CD4-positive, alpha-beta memory T cell (primary cell): ENCODE measurements at places on chromosomes 16 and 17. TPM values are rescaled to one million over a fixed set of nuclear protein-coding genes. Genes with fewer than 3 reads are reported as not detected.

- peaks cover 34% of the 10 kb centered on the region for H3K36me3 ChIP-seq
- H3K4me1 ChIP-seq, result no peaks in the 10 kb centered on the region
- H3K27me3 ChIP-seq, result no peaks in the 10 kb centered on the region
- H3K4me3 ChIP-seq, result no peak overlapping the region
- no peak overlapping the region for H3K27ac ChIP-seq
Measured at GRCh38 chr16:2939968-2940367, 24.1 kb upstream of the KREMEN2 start.

GRCh38 chr17:73628642-73629552 lies 15.3 kb downstream of the SDK2 start:
- no peak for DNase-seq
- no peaks in the 10 kb centered on the region for H3K27me3 ChIP-seq
- H3K4me1 ChIP-seq, result no peaks in the 10 kb centered on the region
- no peak overlapping the region for H3K27ac ChIP-seq

The ATP2C2 gene
- total RNA-seq, result not detected

The KRT24 gene
- not detected for total RNA-seq

The ALOX15B gene
- not detected for total RNA-seq

The TM4SF5 gene
- not detected for total RNA-seq

DNA sequence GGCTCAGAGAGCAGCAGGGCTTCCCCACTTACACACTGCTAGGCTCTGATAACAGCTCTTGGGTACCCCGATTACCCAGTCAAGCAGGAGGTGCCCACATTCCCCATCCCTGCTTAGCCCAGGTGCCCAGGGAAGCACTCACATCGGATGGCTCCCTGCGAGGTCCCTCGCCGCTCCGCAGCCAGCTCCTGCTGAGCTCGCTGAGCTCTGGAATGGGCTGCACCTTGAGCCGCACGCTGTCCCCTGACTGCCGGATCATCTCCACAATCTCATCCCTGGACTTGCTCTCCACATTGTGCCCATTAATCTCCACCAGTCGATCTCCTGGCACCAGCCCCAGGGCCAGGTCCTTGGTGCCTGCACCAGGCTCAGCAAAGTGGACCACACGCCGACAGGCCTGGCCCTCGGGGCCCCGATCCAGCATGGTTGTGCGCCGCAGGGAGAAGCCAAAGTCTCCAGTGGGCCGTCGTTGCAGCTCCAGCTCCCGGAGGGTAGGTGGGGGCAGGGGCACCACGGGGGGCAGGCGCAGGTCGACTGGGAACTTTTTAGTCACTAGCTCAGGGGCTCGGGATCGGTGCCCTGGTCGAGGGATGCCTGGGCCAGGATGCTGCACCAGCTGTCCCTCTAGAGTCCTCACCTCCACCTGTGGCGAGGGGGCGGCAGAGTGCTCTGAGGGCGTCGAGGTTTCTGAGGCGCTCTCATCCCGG lies 14.2 kb downstream of the MYO18A start:
- H3K36me3 ChIP-seq, result no peaks in the 10 kb centered on the region
- H3K4me1 ChIP-seq, result no peaks in the 10 kb centered on the region
- no peak overlapping the region for H3K4me3 ChIP-seq
- H3K27me3 ChIP-seq, result no peaks in the 10 kb centered on the region

GRCh38 chr16:73092236-73092781 lies 44.4 kb upstream of the ZFHX3 start:
- no peaks in the 10 kb centered on the region for H3K4me1 ChIP-seq
- H3K27ac ChIP-seq, result no peak overlapping the region
- no peak for DNase-seq
- H3K36me3 ChIP-seq, result no peaks in the 10 kb centered on the region

The FBXW10 gene
- not detected for total RNA-seq

DNA sequence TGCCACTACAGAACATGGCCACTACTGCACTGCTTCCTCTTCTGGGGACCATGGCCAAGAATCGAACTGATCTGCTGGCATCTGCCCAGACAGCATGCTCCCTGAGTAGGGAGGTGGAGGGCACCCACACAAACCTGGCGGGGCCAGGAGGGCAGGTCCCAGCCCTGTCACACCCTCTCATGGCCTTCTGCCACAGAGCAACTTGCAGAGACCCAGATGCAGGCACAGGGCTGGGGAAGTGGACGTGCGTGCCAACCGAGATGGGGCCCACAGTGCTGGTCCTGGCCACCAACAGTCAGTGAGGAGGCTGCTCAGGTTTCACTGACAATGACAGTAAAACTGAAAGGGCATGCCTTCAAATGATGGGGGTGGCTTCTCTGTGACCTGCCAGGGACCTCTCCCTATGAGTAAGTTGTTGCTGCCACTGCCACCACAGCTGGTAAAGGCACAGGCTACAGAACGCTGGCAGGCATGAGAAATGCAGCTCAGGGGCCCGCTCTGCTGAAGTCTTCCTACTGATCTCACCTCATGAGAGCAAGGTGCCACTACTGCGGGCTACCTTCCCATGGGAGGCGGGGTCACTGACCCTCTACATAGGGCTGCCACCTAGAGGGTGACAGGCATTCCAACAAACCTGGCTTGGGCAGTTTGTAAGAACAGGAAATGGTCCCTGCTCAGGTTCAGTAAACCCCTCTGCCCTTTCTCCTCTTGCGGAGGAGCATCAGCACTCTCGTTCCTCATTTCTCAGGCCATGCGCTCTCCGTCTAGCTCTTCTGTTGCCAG lies 15.5 kb downstream of the HIC1 start:
- no peak overlapping the region for H3K27ac ChIP-seq
- H3K36me3 ChIP-seq, result peaks cover 13% of the 10 kb centered on the region
- H3K4me3 ChIP-seq, result no peak overlapping the region
- no peak for DNase-seq
- H3K4me1 ChIP-seq, result peaks cover 21% of the 10 kb centered on the region
- no peaks in the 10 kb centered on the region for H3K27me3 ChIP-seq

The MBTD1 gene
- 30.0 TPM for total RNA-seq

- H3K27ac ChIP-seq, result no peak overlapping the region
- H3K4me3 ChIP-seq, result no peak overlapping the region
- no peaks in the 10 kb centered on the region for H3K36me3 ChIP-seq
- DNase-seq, result no peak
- peaks cover 12% of the 10 kb centered on the region for H3K4me1 ChIP-seq
- no peaks in the 10 kb centered on the region for H3K27me3 ChIP-seq
Measured at GRCh38 chr16:82943371-82943770, 316.6 kb downstream of the CDH13 start.

DNA sequence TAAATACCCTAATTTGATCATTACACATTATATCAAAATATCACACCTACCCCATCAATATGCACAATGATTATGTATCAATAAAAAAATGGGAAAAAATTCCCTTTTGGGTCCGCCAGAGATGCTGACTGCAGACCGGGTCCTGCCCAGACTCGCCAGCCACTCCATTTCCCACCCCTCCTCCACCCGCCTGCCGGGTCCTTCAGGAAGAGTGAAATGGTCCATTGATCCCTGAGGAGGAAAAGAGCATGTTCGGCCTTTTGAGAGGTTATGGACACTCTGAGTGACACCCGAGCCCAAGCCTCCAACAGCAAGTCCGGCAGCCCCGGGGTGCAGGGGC lies 123.9 kb upstream of the ZFHX3 start:
- no peak for DNase-seq
- no peak overlapping the region for H3K27ac ChIP-seq
- H3K4me3 ChIP-seq, result no peak overlapping the region
- no peaks in the 10 kb centered on the region for H3K36me3 ChIP-seq
- no peaks in the 10 kb centered on the region for H3K4me1 ChIP-seq

The TOP2A gene
- total RNA-seq, result 0.47 TPM

The KNOP1 gene
- total RNA-seq, result 15.3 TPM

- DNase-seq, result no peak
- H3K27me3 ChIP-seq, result no peaks in the 10 kb centered on the region
- no peak overlapping the region for H3K27ac ChIP-seq
- H3K4me3 ChIP-seq, result no peak overlapping the region
- H3K4me1 ChIP-seq, result no peaks in the 10 kb centered on the region
- H3K36me3 ChIP-seq, result peaks cover 12% of the 10 kb centered on the region
Measured at GRCh38 chr16:15864939-15865338, 8.1 kb upstream of the MYH11 start.

GRCh38 chr17:49193513-49194296 lies 16.7 kb downstream of the GNGT2 start:
- peaks cover 15% of the 10 kb centered on the region for H3K4me1 ChIP-seq
- no peaks in the 10 kb centered on the region for H3K36me3 ChIP-seq
- peak overlapping the region; percentile 65 for H3K4me3 ChIP-seq
- no peaks in the 10 kb centered on the region for H3K27me3 ChIP-seq

DNA sequence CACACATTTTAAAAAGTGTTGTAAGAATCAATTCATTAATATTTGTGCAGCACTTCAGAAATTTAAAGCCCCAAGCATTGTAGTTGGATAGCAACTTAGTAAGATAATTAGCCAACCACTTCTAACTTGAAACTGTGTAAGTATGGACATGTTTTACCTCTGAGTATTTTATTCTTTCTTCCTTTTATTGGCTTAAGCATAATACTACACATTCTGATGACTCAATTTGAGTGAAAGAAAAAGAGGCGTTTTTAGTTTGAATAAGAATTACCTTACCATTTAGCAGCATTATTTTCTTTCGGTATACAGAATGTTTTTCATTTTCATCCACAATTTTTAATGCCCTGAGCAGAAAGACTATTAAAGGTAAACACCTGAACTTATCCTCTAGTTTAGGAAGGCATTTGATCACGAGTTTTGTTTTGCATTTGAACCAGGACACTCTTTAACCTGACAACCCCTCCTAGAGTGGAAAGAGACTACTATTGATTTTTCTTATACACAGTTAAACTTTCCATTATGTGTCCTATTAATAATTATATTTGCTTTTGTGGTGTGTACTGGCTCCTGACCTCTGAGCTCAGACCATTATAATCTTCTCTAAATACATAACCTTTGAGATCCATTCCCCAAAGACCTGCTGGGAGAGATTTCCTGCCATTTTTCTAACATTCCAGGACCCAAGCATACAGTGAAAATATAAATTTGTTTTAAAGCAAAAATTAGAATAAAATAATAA lies 9.2 kb downstream of the NACA2 start:
- H3K27ac ChIP-seq, result no peak overlapping the region
- no peaks in the 10 kb centered on the region for H3K27me3 ChIP-seq
- no peak overlapping the region for H3K4me3 ChIP-seq
- no peaks in the 10 kb centered on the region for H3K36me3 ChIP-seq

DNA sequence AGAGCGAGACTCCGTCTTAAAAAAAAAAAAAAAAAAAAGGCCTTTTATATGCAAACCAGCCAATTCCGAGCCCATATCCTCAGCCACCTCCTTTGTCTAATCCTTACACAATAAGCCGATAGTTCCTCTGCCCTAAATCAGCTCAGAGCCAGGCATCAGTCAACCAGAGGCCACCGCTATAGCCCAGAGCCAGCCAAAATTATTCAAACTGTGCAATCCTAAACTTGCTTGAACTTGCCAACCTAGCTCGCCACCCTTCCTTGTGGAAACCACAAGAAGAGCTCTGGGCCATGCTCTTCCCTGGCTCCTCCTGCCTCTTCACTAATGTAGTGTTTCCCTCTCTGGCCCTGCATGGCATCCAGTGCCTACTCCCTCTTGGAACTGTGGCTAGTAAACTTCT lies 17.7 kb downstream of the ITGAL start:
- H3K4me3 ChIP-seq, result no peak overlapping the region
- no peaks in the 10 kb centered on the region for H3K27me3 ChIP-seq
- no peak for DNase-seq
- H3K4me1 ChIP-seq, result peaks cover 25% of the 10 kb centered on the region
- H3K36me3 ChIP-seq, result peaks cover 70% of the 10 kb centered on the region

GRCh38 chr16:22938647-22939046 lies 124.7 kb downstream of the HS3ST2 start:
- H3K27ac ChIP-seq, result no peak overlapping the region
- DNase-seq, result no peak
- no peak overlapping the region for H3K4me3 ChIP-seq

GRCh38 chr17:43337684-43338428 lies 60.9 kb upstream of the ARL4D start:
- H3K4me1 ChIP-seq, result peaks cover 5% of the 10 kb centered on the region
- no peak overlapping the region for H3K4me3 ChIP-seq
- H3K36me3 ChIP-seq, result no peaks in the 10 kb centered on the region
- no peak overlapping the region for H3K27ac ChIP-seq
- no peak for DNase-seq

The TMEM88 gene
- 6.2 TPM for total RNA-seq

- no peaks in the 10 kb centered on the region for H3K4me1 ChIP-seq
- H3K27ac ChIP-seq, result no peak overlapping the region
- DNase-seq, result no peak
- no peak overlapping the region for H3K4me3 ChIP-seq
Measured at GRCh38 chr16:73106329-73107034, 58.6 kb upstream of the ZFHX3 start.

- H3K4me1 ChIP-seq, result no peaks in the 10 kb centered on the region
- no peaks in the 10 kb centered on the region for H3K36me3 ChIP-seq
- no peak for DNase-seq
Measured at GRCh38 chr16:3115003-3115402, 2.6 kb downstream of the ZNF205 start.

The HYDIN gene
- not detected for total RNA-seq

- no peak overlapping the region for H3K27ac ChIP-seq
- H3K4me3 ChIP-seq, result no peak overlapping the region
- no peaks in the 10 kb centered on the region for H3K4me1 ChIP-seq
Measured at GRCh38 chr16:56538331-56538730, 18.5 kb upstream of the BBS2 start.
